ENCODE measurements at places on chromosomes 6 and 20.

GRCh38 chr6:53299331-53300005 is 49.3 kb downstream of the ELOVL5 start:
- no peak for DNase-seq

- DNase-seq, result no peak
Observed at GRCh38 chr6:135231469-135231844, 50.3 kb downstream of the MYB start.

GRCh38 chr20:571754-572441 is 28.3 kb upstream of the CSNK2A1 start:
- peak; percentile 82 for DNase-seq

GRCh38 chr20:50120935-50121693 is 8.2 kb upstream of the UBE2V1 start:
- no peak for DNase-seq

DNA sequence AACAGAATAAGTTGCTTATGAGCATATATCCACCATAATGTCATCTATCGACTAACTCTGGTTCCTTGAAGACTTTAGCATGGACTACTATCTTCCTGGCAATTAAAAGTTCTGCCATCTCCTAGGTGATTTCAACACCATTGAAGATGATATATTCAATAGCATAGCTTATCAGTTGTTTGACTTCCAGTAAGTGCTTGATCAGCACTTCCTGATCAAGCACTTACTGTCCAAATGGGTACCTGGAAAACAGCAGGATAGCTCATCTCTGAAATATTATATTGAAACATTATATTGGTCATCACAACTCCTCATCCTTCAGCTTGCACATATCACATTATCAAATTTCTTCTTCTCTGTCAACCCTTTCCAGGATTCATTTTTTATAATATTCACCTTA is 75.5 kb upstream of the HMGCLL1 start:
- DNase-seq, result no peak

- DNase-seq, result no peak
Observed at GRCh38 chr20:48558906-48559305, 268.9 kb downstream of the PREX1 start.

DNA sequence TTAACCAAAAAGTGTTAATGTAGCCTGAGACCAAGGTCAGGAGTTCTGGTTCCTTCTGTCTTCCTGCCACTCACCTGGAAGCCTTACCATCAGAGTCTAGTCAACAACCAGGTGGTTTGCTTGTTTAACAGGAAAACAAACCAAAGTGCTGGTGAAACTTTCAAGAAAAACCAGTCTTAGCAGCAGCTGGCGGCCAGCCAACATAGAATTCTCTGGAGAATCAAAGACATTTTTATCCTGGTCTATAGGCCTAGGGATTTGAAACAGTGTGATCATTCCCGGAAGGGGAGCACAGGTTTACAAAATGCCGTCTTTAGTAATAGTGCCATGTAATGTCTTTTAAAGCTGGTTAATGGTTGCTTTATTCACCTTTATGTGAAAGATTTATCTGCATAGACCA is 146.6 kb upstream of the AKIRIN2 start:
- DNase-seq, result no peak

DNA sequence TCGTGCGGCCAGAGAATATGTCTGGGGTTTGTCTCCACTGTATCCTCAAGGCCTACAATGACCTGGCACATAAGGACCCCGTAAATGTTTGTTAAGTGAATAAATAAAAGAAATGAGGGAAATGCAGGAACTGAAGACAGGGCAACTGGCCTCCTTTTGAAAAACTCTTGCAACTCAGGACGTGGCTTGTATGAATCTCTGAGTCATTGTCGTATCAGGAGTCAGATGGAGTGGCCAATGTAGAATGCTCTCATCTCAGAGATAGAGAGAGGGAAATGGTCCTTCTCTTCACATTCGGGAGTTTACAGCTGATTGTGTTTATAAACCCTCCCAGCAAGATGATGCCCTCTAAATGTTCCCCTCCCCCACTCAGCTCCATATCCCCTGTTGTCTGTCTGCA is 57.1 kb downstream of the UST start:
- no peak for DNase-seq

DNA sequence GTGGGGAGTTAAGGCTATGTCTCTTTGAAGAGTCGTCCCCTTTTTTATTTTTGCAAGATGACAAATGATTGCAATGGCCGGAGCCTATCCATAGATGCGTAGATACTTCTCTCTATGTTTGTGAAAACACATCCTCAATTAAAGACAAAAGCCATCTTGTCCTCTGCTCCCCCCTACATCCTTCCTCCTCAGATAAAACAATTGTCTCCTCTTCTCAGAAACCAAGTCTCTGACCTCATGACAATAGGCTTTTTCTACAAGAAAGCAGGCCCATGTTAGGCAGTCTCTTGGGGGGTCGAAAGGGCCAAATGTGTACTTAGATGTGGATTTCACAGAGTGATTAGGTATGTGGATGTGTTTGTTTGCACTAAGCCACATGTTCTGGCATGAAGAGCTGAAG is 51.1 kb upstream of the SSTR4 start:
- no peak for DNase-seq

- no peak for DNase-seq
Observed at GRCh38 chr6:113526995-113527394, 330.1 kb upstream of the MARCKS start.

DNA sequence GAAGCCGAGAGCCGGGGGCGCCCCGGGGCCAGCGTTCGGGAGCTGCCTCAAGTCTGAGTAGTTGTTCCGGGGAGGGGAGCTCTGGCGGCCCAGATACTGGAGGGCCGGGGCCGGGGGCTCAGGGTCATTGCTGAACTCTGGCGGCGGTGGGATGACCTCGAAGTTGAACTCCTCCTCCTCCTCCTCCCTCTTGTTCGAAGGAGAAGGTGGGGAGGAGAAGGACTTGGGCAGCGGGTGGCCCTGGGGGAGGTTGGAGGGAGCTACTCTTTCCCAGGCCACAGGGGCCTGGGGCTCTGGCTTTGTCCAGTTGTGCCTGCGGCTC is 37.7 kb downstream of the C6orf132 start:
- DNase-seq, result no peak

DNA sequence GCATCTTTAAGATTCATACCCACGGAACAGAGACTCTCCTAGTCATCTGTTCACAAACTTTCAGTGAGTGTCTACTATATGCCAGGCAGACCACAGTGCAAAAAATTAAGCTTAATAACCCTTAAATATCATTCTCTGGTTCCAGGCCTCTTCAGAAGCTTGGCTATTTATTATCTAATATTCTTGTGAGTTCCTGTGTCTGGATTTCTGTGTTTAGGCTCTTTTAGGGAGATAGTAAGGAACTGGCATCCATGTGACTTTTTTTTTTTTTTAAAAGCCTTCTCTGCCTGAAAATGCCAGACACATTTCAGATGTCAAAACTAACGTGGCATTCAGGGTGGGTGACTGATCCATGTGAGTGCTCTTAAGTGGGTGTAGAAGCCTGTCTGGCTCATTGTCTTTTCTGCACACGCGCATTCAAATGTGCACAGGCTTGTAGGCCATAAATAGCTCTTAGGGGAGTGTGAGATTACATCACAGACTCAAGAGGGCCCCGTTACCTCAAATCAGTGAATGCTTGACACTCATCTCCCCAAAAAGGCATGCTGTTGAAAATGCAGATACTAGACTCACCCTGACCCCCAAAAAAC is 141.9 kb downstream of the GMPR start:
- DNase-seq, result no peak

DNA sequence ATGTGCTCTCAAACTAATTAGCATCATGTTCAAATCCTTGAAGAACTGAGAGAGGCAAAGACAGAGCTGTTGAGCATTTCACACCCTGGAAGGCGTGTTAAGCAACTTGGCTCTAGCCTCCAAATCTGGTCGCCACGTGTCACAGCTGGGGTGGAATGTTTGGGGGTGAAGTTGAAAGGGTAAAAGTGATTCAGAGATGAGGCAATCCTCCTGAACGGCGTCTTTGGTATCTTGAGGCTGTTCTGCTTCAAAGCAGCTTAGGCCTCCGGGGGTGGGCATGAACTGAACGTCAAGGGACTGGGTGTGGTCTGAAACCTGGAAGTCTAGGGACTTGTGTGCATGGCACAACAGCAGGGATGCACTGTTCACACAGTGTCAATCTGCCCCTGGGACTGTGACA is 62.3 kb downstream of the TRAM2 start:
- DNase-seq, result no peak

GRCh38 chr20:56723331-56723730 is 94.2 kb downstream of the TFAP2C start:
- DNase-seq, result no peak

DNA sequence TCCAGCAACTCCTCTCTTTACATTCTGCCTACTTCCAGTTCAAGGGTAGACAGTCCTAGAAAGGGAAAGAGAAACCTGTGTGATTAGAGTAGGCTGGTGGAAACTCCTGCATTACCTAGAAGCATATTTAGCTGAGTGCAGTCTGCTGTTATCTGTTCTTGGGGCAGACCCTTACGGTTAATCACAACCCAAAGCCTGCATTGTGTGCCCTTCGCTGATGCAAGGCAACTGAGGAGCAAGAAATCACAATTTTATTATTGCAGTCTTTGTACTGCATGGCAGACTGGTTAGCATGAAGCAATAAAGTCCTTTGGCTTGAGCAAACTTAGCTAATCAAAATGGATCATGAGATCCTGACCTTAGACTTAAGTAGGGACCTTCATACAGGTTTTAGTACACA is 1.5 kb upstream of the GOPC start:
- DNase-seq, result no peak

GRCh38 chr20:33649201-33649681 is 12.9 kb upstream of the C20orf144 start:
- DNase-seq, result no peak

DNA sequence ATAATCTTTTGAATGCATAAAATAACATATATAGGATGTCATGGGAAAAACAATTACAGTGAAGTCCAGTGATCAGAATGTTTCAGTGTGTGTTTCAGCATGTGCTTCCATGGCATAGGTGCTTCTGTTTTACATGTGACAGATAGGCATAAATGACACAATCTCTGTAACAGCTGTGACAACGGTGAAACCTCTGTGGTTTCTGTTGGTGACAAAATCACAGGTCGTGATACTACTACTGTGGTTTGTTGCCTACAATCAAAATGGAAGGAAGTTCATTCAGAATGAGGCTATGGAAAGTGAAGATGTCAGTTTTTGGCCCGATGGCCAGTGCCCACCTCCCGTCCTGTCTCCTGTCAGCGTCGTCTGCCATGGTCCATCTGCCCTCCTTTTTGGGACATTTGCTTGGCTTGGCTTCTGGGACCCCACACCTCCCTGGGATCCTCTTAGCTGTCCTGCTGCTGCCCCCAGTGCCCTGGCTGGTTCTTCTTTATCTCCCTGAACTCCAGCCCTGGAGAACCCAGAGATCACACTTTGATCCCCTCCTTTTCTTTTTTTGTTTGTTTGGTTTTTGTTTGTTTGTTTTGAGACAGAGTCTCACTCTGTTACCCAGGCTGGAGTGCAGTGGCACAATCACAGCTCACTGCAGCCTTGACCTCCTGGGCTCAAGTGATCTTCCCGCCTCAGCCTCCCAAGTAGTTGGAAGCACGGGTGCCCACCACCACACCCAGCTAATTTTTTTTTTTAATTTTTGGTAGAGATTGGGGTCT is 79.3 kb upstream of the NAA20 start:
- no peak for DNase-seq

DNA sequence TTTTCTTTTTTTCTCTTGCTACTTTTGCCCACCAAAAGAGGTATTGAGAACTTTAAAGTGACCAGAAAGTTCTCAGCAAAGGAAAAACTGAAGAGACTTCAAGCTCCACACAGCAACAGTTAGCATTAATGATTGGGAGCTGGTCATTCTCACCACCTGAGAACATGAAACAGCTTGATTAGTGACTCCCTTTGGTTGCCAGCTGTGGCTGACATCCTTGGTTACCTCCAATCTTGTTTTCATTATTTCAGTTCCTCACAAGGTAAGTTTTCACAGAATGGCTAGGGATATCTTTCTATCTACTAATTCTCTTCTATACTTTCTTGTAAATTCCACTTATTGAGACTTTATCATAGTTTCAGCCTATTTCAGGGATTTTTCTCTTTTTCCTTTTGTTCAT is 427.9 kb downstream of the QKI start:
- DNase-seq, result no peak

- no peak for DNase-seq
Observed at GRCh38 chr6:131724114-131724513, 13.3 kb upstream of the CTAGE9 start.

- DNase-seq, result no peak
Observed at GRCh38 chr6:135811644-135812526, 39.6 kb upstream of the PDE7B start.

- no peak for DNase-seq
Observed at GRCh38 chr6:49980898-49981297, 11.5 kb upstream of the DEFB113 start.

DNA sequence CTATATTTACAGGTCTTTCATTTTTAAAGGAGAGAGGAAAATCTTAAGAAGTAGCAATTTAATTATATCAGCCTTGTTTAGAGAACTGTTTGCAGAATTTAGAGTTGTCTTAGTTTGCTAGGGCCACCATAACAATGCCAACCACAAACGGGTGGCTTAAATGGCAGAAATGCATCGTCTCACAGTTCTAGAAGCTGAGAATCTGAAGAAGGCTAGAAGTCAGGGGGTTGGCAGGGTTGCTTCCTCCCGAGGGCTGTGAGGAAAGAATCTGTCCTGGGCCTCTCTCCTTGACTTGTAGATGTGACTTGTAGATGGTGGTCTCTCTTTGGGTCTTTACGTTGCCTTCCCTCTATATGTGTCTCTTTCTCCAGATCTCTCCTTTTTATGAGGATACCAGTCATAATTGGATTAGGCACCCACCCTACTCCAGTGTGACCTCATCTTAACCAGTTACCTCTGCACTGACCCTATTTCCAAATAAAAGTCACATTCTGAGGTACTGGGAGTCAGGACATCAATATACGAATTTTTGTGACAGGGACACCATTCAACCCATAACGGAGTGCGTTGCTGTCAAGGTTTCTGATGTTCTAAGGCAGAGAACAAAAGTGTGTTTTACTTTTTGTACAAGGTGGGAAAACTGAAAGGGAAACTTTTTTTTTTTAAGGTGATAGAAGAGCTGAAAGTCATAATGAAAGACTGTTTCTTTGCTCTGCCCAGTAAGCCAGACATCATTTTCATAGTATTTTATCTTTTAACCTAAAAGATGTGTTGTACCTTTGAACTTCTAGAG is 84.4 kb downstream of the SAMD3 start:
- no peak for DNase-seq

- no peak for DNase-seq
Observed at GRCh38 chr6:100217225-100218012, 223.4 kb upstream of the MCHR2 start.

GRCh38 chr6:73394577-73395354 is at the start of gene DDX43:
DDX43 (plus strand) TSS chr6:73394828; CDS start chr6:73394906, 78 bp downstream.
- peak; percentile 57 for DNase-seq

DNA sequence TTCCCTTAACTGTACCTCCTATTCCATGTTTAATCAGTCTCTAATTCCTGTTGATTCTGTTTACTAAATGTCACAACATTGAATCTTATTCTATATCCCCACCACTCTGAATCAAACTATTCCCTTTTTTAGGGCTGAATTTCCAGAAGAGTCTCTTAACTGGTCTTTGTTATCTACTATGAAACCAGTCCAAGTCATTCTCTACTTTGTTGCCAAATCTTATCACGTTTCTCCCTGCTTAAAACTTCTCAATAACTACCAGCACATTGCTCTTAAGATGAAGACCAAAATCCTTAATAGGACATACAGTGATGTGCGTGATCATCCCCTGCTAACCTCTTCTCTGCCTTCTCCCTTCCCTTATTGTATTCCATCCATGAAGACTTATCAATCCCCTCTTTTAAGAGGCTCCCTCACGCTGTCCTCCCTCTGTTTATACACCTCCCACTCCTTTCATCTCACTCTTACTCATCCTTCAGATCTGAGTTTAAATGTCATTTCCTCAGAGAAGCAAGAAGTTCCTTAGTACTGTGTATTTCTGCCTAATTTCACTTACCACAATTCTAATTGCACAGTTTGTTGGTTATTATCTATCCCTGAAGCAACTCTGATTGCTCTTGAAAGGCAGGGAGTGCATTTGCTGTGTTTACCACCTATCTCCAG is 143.0 kb upstream of the AHI1 start:
- DNase-seq, result no peak
